Glomerular endothelial cell (primary cell): ENCODE measurements at places on chromosomes 2 and 18. TPM values are rescaled to one million over a fixed set of nuclear protein-coding genes. Genes with fewer than 3 reads are reported as not detected.

Gene NR4A2
- 0.58 and 0.68 TPM in 2 replicates for total RNA-seq

Gene DLGAP1
- 1.6 and 2.0 TPM in 2 replicates for total RNA-seq

Gene OTX1
- not detected in 2 replicates for total RNA-seq

Gene PHOSPHO2
- total RNA-seq, result 0.29 and 4.4 TPM in 2 replicates

Gene OR6B2
- total RNA-seq, result not detected in 2 replicates

Gene SP140
- 0.10 TPM in 1 of 2 replicates, not detected in the other for total RNA-seq

Gene GATA6
- total RNA-seq, result 7.0 and 18.1 TPM in 2 replicates

Gene RELCH
- total RNA-seq, result 20.1 and 24.3 TPM in 2 replicates

Gene ZAP70
- 2.7 and 4.6 TPM in 2 replicates for total RNA-seq

Gene SMC6
- total RNA-seq, result 17.7 and 26.0 TPM in 2 replicates

Gene MYO1B
- total RNA-seq, result 109 and 232 TPM in 2 replicates

Gene DSEL
- total RNA-seq, result 7.6 and 9.3 TPM in 2 replicates

Gene CCL20
- total RNA-seq, result 2.6 and 6.0 TPM in 2 replicates

Gene SLC9A4
- not detected in 2 replicates for total RNA-seq

Gene BCL11A
- total RNA-seq, result 3.6 and 6.1 TPM in 2 replicates

Gene CPS1
- 0.34 and 0.53 TPM in 2 replicates for total RNA-seq

Gene IDH1
- total RNA-seq, result 64.1 and 76.4 TPM in 2 replicates

Gene CDK15
- total RNA-seq, result 1.6 and 5.8 TPM in 2 replicates

Gene MC5R
- total RNA-seq, result not detected in 2 replicates

Gene TSPYL6
- 0.06 TPM in 1 of 2 replicates, not detected in the other for total RNA-seq

Gene ZNG1B
- total RNA-seq, result 24.1 and 25.6 TPM in 2 replicates

Gene ABCG8
- not detected in 2 replicates for total RNA-seq

Gene CIB4
- total RNA-seq, result not detected in 2 replicates

Gene CCDC74A
- 19.8 and 27.8 TPM in 2 replicates for total RNA-seq

Gene FTCDNL1
- total RNA-seq, result 1.3 TPM in 1 of 2 replicates, not detected in the other

Gene ARHGAP15
- total RNA-seq, result not detected in 2 replicates

Gene IL1R1
- 14.6 and 41.1 TPM in 2 replicates for total RNA-seq

Gene DSG1
- total RNA-seq, result 0.15 TPM in 1 of 2 replicates, not detected in the other

Gene COBLL1
- 9.0 and 14.2 TPM in 2 replicates for total RNA-seq

Gene PDK1
- 6.4 and 10.0 TPM in 2 replicates for total RNA-seq

Gene GNAL
- total RNA-seq, result 0.41 and 1.8 TPM in 2 replicates

Gene FRZB
- total RNA-seq, result 0.05 TPM in 1 of 2 replicates, not detected in the other
